Cortex of kidney (tissue), 1 donor: ENCODE measurements at places on chromosomes 11 and 22.

- no peak for DNase-seq
These were observed 356.2 kb downstream of the METTL15 start for GRCh38 chr11:28464252-28464867.

- no peak for DNase-seq
These were observed 4.3 kb downstream of the CAPN5 start for GRCh38 chr11:77071077-77071476.

DNA sequence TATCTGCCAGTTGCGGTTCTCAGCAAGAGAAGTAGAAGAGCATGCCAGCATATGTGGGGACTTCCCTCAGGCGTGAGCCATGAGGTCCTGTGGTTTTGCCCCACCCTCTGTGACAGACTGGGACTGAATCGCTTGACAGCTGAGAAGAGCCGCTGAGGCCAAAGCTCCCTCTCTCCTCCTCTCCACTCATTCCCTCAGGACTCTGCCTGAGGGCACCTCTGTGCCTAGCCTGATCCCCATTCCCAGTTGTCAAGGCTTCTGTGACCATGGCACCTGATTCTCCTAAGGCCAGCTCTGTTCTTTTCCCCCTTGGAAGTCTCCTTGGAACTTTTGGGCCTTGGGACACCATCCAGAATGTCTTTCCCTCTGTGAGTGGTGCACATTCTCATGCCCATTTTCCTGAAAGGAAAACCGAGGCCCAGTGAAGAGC is 27.0 kb downstream of the ART5 start:
- no peak for DNase-seq

DNA sequence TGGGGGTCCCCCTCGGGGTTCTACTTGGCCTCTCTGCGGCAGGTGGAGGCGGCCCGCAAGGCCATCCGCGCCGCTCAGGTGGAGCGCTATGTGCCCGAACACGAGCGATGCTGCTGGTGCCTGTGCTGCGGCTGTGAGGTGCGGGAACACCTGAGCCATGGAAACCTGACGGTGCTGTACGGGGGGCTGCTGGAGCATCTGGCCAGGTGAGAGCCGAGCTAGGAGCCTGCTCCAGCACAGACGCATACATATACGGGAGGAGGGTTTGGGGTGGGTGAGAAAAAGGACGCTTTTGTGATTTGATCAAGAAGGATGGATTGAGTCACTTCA is 415 bp downstream of the CENATAC start:
- no peak for DNase-seq

DNA sequence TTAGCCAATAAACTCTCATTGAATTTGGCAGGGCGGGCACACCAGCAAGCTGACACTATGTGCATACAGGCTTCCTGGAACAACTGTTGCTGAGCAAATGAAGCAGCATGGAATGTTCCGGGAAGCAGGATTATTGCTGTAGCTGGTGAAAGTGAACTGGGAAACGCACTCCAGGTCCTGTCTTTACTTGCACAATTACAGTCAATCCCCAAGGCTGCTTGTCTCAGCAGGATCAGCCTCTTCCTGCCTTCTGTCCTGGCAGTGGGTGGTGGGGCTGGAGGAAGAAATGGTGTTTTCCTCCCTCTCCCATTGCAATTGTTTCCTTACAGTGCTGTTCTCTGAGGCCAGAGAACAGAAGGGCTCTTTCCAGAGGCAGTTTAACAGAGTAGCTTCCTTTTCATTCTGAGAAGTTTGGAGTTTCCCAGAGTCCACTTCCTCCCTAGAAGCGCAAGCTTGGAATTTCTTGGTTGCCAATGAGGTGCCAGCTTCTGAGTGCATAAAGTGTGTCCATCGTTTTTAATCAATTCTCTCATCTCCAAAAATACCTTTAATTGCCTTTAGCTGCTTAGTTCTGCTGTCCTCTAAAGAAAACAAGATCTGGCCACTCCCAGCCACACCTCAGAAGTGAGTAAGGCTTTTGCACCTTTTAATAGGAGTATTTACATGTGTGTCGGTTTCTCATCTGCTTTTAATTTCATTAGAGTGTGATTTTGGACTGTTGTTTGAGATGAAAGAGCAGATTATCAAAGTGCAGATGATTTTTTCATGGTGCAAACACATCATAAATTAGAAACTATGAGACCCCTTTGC is 19.9 kb downstream of the CD44 start:
- DNase-seq = no peak

DNA sequence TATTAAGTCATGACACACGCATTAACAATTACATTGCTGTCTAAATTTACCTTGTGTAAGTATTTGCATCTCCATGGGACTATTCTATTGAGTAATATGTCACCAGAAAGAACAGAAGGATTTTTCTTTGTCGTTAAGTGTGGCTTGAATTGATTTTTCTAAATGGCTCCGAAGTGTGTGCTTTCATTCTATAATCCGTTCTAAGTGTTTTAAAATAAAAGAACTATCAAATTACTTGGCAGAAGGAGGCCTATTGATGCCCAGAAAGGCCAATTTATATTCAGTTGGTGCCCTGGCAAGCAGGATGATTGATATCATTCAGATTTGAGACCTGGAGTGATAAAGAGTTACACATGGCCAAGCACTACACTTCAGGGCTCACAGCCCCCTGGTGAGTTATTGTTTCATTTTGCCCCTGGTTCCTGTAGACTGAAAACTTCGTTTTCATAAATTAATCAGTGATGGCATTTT is 538.9 kb upstream of the ANO5 start:
- DNase-seq = no peak

GRCh38 chr11:32462011-32462690 is 26.8 kb upstream of the WT1 start:
- DNase-seq = no peak

- no peak for DNase-seq
These were observed 23.3 kb downstream of the RFPL3 start for GRCh38 chr22:32380991-32381390.

- DNase-seq = no peak
These were observed 7.0 kb downstream of the ROBO3 start for GRCh38 chr11:124872280-124872679.

DNA sequence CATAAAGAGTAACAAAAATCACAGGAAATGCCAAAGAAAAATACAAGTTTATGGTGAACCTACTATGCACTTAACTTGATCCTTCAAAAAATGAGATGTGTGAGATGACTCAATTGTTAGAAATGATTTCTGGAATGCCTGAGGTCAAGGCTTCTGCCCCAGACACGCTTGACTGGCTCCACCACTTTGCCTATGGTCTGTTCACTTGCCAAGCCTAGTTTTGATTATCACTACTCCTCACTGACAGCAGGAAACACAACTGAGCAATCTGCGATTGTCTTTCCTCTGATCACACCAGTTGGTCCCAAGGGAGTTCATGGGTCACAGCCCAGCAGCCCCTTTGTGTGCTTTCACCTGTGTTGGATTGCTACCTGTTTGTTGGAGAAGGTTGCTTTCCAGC is 20.6 kb upstream of the PRDM10 start:
- DNase-seq = no peak

DNA sequence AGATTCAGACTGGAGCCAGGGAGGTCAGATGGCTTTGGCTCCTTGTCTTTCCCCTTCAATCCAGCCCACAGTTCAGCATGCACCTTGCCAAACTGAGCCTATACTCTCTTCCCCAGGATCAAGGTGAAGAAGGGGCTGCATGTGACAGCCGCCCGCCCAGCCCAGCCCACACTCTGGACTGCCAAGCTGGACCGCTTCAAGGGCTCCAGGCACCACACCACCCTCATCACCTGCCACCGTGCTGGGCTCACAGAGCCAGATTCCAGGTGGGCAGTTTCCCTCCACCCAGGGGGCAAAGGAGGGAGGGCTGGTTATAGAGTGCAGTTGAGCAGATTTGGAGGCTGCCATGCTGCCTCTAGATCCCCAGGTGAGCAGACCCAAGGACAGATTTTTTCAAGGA is 6.1 kb downstream of the TMEM132A start:
- no peak for DNase-seq

- no peak for DNase-seq
These were observed 8.7 kb downstream of the FGF3 start for GRCh38 chr11:69810289-69811118.

DNA sequence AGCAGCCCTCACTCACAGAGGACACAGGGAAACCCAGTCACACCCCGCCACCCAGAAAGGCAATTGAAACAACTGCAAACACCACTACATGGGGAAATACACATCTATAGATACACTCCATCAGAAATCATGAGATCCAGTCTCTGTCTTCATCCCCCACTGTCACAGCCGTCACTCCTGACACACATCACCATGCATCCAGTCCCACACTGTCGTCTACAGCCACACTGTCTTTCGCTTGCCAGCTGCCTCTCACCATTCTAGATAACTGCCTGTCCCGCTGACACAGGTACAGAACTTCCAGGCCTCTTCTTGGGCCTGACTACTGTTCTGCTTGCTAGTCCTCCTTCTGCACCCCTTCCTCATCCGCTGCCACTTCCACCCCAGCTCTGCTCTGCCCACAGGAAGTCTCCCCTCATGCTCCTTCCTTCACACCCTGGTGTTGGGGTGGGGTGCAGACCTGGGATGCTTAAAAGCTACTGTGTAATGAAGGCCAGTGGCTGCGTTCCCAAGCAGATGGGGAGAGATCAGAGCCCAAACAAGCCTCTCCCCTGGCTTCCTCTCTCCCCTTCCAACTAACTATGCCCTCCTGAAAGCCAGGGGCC is 42.6 kb downstream of the SLC22A12 start:
- no peak for DNase-seq

DNA sequence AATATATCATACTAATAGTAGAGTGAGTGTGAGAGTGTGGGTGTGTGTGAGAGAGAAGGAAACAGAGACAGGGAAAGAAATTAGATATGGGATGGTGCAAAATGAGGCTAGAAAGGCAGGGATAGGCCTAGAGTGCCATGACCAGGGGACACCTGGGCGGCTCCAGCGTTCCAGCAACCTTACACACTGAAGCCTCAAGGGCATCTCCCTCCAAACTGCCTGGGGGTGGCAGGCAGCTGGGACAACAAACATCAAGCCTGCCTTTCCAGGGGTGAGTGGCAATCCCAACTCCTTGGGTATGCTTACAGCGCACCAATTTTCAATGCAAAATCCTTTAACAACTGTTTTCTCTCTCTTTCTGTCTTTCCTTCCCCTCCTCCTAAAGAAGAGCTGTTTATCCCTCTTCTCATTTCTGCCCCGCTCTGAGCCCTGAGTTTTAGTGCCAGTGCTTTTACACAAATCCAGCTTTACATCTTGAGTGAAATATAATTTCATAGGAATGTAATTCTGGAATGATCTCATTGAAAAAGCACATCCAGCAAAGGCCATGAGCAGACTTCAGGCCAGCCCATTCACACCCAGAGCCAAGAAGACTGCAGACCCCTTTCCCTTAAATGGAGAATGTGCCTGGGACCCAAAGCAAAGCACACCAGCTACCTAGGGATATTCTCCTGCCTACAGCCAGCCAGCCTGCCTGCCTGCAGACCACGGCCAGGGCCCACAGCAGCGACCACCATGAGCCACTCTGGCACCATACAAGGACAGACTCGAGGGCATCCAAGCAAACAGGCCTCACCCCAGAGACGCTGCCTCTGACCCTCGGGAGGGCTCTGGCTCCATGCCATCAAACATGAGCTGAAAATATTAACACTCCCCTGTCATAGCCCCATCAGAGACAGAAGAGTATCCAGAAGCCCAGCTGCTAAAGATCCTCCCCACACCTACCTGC is 90.3 kb downstream of the RPL27A start:
- no peak for DNase-seq

GRCh38 chr22:45892681-45893461 is 84.1 kb downstream of the WNT7B start:
- DNase-seq = no peak

GRCh38 chr11:65884716-65885092 is 3.6 kb downstream of the FIBP start:
- no peak for DNase-seq

DNA sequence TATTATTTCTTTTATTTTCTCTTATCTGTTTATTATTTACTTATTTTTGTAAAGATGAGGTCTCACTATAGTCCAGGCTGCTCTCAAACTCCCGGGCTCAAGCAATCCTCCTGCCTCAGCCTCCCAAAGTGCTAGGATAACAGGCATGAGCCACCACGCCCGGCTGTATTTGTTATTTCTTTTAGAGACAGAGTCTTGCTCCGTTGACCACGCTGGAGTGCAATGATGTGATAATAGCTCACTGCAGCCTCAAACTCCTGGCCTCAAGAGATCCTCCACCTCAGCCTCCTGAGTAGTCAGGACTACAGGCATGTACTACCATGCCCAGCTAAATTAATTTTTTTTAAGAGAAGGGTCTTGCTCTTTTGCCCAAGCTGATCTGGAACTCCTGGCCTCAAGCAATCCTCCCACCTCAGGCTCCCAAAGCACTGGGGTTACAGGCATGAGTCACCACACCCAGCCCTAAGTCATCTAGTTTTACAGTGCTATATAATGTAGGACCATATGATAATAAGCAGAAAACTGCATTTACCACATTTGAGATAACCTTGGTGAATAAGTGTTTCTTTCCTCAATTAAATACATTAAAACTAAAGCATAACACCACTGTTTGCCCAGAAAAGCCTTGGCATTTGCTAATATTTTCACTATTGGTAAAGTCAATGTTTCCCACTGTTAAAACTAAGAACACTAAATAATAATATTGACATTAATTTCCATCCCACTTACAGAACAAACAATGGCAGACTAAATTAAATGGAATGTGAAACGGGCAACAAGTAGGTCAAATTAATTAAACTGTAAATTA is 127.5 kb downstream of the SIK3 start:
- no peak for DNase-seq

DNA sequence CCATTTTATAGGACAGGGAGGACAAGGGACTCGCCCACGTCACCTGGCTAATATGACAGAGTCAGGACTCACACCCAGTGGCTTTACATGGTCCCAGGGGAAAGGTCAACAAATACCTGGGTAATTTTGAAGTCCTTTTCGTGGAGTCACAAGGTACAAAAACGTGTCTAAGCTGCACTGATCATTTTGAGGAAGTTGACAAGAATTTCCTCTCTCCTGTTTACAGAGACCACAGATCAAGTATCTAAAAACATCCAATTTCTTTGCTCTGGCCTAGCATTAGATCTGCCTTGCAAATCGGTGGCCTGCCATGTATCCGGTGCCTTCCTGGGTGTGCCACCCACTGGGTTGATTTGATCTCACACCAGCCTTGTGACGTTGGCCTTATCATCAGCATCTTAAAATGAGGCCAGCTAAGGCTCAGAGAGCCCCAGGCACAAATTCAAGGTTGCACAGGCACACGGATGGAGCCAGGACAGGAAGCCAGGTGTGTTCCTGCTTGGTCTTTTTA is 17.6 kb downstream of the GDPD5 start:
- no peak for DNase-seq

GRCh38 chr11:33307984-33308383 is 50.8 kb downstream of the HIPK3 start:
- no peak for DNase-seq

DNA sequence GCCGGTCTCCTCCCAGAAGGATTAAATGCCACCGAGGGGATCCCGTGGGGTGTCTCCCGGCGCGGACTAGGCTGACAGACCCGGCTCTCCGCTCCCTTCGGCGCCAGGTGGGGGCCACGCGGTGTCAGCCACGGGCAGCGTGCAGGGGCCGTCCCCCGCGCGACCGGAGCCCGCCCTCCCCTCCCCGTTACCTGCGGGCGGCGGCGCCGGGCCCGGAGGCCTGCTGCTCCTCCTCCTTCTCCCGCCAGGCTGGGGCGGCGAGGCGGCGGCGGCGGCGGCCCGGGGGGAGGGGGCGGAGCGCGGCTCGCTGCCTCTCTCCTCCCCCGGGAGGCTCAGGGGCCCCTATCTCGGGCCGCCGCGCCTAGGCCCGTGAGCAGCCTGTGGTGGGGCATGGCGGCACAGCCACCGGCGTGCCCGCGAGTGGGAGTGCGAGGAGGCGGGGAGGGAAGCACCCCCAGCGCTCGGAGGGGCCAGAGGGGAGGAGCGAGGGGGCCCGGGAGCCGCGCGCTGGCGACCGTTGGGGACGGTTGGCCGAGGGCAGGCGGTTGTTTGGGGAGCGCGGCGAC is 450 bp downstream of the ZBTB44 start:
- DNase-seq = no peak

- DNase-seq = no peak
These were observed 151.2 kb downstream of the DBX1 start for GRCh38 chr11:20008871-20009644.
